ENCODE measurements at places on chromosomes 7 and 10.

DNA sequence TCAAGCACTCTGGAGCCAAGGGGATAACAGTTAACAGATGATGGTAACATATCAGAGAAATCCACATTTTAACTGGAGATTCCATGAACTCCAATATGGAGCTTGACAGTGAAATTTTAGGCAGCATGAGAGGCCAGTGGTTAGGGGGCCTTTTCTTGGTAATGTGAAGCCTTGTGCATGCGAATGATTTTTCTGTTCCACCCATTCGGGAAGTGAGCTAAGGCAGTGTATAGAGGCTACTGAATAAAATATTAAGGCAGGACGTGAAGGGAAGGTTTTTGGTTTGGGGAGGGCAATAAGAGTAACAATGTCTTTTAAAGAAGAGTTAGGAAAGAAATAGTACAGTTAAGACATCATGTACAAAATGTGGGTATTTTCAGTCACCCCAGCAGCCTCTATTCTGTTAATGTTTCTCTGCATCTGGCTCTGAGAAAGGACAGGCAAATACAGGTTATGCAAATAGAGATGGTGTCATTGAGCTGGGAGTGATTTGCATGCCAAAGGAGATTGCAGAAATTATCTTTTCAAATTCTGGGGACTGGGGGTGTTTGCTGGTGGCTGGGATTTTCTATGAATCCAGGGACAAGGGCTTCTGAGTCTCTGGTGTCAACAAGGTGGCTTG lies 6.8 kb upstream of the TAS2R60 start:
- no peak for DNase-seq

- DNase-seq: no peak
Measured at GRCh38 chr10:69345402-69345801, 67.1 kb downstream of the HK1 start.

- DNase-seq: no peak
Measured at GRCh38 chr7:45682836-45683555, 108.8 kb downstream of the ADCY1 start.

GRCh38 chr7:7851381-7851780 lies 117.2 kb upstream of the GLCCI1 start:
- DNase-seq: no peak

GRCh38 chr7:150587551-150587950 lies 20.4 kb downstream of the GIMAP4 start:
- no peak for DNase-seq

DNA sequence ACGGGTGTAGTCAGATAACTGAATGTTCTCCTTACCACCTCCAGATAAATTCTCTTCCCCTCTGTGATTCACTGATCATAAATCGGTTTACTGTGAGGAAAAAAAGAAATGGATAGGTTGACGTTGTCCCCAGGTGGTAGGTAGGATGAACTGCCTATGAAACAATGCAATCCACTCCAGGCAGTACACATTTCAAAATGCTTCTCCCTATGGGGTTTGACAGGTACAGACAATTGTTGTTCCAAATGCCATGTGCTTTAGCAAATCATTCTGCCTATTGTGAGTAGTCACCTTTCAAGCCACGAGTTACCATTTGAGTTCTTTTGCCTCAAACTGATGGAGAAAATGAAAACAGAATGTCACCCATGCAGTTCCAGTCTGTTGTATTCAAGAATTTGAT lies 21.8 kb downstream of the VIM start:
- no peak for DNase-seq

- DNase-seq: no peak
Measured at GRCh38 chr10:104057717-104058116, 28.0 kb downstream of the COL17A1 start.

- DNase-seq: no peak
Measured at GRCh38 chr7:144725070-144725469, 110.8 kb downstream of the TPK1 start.

GRCh38 chr7:42338916-42339540 lies 102.0 kb upstream of the GLI3 start:
- DNase-seq: no peak

- DNase-seq: no peak
Measured at GRCh38 chr10:127343821-127344220, 147.4 kb upstream of the INSYN2A start.

DNA sequence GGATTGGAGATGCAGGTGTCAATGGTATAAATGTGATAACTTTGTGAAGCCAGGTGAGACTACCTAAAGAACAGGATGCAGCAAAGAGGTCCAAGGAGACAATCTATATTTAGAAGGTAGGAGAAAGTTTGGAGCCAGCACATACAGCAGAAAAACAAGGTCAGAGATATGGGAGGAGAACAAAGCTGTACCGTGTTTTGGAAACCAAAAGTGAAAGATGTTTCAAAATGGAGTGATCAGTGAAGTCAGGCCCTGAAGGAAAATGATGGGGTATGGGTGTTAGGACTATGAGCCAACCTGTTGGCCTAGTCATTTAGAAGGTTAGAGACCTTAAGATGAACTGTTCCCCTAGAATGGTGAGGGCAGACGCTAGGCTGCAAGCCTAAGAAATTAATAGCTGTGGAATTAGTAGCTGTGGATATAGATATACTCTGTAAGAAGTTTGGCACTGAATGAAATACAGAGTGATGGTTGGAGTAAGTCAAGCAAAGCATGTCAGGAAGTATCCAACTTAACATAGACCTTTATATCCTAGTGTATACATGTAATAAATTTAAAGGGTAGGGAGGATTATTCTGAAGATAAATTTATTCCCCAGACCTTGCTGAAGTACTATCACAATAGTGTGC lies 149.8 kb upstream of the WNT16 start:
- no peak for DNase-seq

- no peak for DNase-seq
Measured at GRCh38 chr7:141360416-141360760, 190.8 kb upstream of the AGK start.

DNA sequence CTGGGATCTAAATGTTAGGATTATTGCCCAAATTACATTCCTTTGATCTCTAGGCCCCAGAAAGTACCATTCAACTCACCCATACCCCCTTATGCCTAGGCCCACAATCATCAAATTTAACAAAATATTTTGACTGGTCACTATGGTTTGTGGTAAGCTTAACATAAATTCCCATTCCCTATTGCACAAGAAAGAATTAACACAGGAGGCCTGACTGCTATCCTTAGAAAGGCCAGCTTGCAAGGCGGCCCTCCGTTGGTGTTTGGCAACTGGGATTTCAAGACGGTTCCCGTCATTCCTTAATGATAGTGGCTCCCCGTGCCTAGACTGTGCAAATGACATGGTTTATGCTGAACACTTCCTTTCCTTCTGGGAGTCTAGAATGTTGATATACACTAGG lies 29.6 kb downstream of the ARHGAP21 start:
- DNase-seq: no peak

DNA sequence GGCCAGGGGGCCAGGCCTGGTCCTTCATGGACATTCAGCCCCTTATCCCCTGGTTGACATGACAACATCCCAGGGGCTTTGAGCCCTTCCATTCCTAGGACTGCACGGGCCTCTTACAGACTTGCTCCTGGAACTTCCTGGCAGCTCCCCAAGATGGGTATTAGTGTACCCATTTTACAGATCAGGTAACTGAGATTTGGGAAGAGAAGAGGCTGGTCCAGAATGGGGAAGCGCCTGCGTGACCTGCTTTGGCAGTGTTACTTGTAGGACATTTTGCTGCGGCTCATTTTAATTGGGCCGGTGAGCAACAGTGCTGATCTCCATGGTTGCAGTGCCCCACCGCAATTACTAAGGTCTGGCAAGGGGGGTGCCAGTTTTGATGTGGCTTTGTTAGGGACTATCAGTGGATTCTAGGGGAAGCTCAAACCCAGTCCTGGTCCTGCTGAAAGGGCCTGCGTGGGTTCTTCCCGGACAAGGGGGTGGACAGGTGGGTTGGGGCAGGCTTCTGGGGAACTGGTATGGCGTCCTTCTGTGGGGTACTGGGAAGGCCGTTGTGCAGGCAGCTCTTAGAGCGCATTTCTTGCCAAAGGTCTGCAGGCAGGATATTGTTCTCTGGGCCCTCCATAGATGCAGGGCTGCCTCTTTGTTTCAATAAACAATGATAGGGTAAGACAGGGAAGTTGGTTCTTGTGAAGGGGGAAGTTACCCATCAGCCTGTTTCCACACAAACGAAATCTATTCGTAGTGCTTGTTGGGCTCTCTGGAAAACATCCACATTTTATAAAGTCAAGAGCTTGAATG lies 137.6 kb downstream of the RGS10 start:
- no peak for DNase-seq

DNA sequence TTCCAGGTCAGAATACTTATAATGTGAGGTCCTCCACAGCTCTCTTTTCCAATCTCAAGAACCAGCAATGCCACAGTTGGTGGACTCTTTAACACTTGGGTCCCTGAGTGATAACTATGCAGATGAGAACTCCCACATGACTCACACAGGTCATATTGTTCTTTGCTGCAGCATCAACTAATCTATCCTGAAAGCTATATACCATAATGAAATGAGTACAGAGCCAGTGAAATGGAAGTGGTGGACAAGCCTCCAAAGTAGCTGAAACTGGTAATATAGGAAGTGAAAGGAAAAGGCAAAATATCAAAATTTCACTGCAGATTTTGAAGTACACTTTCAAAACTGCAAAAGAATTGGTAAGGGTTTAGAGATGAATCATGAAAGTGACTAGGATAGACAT lies 45.6 kb downstream of the SORCS1 start:
- no peak for DNase-seq

GRCh38 chr10:101969412-101969922 lies 86.5 kb downstream of the ARMH3 start:
- DNase-seq: no peak

- DNase-seq: no peak
Measured at GRCh38 chr10:124338276-124338925, 80.3 kb downstream of the OAT start.

GRCh38 chr7:28029051-28029450 lies 151.5 kb downstream of the JAZF1 start:
- no peak for DNase-seq

DNA sequence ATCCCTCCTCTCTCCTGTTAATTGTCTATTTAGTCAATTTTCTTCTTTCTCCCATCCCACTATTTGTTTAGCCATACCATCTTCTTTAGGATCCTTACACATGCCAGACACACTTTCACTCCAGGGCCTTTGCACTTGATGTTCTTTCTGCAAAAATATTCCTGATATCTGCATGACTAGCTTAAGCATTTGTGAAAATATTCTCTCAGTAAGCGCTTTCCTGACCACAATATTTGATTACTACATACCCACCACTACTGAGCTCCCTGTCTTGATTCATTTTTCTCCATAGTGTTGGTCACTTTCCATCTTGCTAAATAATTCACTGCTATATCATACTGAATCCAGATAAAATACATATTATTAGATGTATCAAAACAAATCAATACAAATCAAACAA lies 75.1 kb downstream of the SEMA3D start:
- DNase-seq: no peak

DNA sequence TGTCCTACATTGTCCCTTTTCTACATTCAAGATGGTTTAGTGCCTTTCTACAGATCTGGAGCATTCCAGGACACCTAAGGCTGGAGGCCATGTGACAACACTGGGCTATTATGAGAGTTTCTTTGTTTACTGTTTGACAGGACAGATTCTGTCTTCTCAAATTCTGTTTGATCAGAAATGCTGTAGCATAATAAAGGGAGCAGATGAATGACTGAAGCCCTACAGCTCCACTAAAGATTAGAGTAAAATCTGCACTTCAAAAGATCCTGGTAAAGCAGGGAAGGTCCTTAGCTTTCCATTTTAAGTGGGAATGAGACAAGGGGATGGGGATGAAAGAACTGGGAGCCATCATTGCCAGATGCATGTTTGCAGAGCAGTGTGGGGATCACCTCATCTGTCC lies 38.4 kb downstream of the TMEM229A start:
- no peak for DNase-seq

DNA sequence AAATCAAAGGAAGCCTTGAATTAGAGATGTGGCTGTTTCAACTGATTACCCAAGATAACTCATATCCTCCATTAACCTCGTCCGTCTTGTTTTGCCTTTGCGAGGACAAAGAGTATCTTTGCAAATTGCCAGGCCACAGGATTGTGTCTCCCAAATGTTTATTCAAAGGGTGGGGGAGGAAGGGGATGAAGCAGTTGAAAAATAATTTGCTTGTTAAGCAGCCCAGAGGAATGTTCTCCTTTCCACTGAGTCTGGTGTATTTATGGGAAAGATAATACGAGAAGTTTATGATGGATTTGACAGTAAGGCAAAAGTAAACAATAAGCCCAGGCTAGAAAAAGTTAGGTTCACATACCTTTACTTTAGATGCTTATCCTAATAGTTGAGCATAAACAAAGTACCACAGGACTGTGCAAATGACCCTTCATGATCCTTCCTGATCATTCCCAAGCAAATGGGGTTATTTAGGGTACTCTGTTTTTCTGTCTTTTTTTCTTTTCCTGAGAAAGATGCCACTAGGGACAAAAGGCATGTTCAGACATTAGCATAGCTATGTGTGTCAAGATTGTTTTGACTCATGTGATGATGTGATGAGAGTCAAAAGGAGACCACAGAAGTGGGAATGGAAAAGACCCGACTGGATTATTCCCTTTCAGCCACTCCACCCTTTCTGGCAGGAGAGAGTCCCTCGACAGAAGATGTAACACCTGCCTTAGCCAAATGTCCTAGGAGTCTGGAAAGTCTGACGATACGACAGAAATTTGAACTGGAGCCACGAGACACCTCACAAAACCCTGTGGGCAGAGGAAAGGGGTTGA lies 243.0 kb upstream of the GLI3 start:
- no peak for DNase-seq

DNA sequence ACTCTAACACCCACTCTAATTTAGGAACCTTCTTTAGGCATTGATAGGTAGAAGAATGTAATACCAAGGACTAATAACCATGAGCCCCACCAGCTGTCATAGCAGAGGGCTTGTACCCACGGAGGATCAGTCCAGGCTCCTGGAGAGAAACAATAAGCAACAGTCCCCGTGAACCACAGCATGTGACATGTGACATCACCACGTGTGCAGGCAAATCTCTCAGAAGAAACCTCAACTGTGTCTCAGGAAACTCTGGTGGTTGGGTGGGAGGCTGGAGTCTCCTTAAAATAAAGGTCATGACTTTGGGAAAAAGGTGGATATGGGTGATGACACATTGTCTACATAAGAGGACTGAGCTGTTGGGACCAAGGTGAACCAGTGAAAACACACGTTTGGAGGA lies 653.9 kb upstream of the FOXK1 start:
- DNase-seq: no peak

DNA sequence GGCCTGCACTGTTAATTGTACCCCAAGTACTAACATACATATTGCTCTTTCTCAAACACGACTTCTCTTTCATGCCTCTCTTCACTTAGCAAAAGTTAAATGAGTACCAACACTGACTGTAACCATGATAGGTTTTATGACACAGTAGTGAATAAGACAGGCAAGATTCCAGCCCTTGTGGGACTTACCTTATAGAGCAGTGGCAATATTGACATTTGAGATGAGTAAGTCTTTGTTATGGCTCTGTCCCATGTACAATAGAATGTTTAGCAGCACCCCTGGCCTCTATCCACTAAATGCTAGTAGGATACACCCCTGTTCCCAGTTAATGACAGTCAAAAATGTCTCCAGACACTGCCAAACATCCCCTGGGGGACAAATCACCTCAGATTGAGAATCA lies 11.9 kb upstream of the COL1A2 start:
- no peak for DNase-seq

- DNase-seq: no peak
Measured at GRCh38 chr7:117284692-117285091, 38.2 kb downstream of the WNT2 start.

GRCh38 chr10:1183033-1183396 lies 126.8 kb downstream of the WDR37 start:
- no peak for DNase-seq

All from GM12891 (cell line).